Lung (tissue), 17 donors: ENCODE measurements at places on chromosomes 2 and 18. TPM values are rescaled to one million over a fixed set of nuclear protein-coding genes. Genes with fewer than 3 reads are reported as not detected.

- H3K4me3 ChIP-seq, result no peak overlapping the region
- H3K27me3 ChIP-seq, result no peaks in the 10 kb centered on the region
- no peaks in the 10 kb centered on the region for H3K36me3 ChIP-seq
- H3K27ac ChIP-seq, result no peak overlapping the region
- peaks cover 3% of the 10 kb centered on the region for H3K4me1 ChIP-seq
- DNase-seq, result no peak
Measured at GRCh38 chr2:157160111-157160510, 97.4 kb upstream of the GALNT5 start.

DNA sequence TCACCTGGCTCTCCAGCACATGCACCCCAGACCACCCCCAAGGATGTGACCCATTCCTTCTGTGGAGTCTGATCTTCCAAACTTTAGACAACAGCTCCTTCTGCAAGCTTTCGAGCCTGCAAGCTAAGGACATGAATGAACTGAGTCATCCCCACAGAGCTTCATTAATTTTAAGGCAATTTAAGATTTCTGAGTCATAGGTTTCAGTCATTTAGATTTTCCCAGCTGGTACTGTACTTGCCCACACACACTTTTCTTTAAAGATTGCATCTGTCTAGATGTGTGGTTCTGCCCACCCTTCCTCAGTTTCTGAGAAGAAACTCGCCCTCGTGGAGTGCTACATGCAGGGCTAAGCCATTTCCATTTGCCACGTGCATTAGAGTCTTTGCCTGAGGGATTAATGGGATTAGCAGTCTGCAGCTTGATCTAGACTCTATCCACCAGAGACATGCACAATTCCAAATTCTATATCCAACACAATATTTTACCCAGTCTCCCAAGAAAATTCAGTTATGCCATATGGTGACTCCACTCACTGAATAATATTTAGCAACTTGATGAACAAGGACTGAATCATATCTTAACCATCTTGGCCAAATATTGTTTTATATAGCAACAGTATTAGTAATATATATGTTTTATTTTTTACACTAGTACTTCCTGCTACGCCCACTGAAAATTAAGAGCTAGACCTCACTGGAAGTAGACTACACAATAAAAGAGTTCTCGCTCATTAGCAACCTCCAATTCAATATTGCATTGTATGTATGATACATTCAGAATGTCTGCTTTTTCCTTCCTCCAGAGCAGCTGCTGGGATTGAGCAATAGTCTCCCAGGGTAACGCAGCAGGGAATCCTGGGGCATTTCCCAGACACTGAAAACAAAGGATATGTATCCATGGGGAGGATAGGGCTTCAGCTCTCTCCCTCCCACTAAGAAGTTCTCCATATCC is 14.3 kb upstream of the TRIB2 start:
- no peaks in the 10 kb centered on the region for H3K4me1 ChIP-seq
- no peaks in the 10 kb centered on the region for H3K27me3 ChIP-seq
- peak; percentile 90 for DNase-seq
- no peak overlapping the region for H3K27ac ChIP-seq
- H3K36me3 ChIP-seq, result no peaks in the 10 kb centered on the region
- no peak overlapping the region for H3K4me3 ChIP-seq

DNA sequence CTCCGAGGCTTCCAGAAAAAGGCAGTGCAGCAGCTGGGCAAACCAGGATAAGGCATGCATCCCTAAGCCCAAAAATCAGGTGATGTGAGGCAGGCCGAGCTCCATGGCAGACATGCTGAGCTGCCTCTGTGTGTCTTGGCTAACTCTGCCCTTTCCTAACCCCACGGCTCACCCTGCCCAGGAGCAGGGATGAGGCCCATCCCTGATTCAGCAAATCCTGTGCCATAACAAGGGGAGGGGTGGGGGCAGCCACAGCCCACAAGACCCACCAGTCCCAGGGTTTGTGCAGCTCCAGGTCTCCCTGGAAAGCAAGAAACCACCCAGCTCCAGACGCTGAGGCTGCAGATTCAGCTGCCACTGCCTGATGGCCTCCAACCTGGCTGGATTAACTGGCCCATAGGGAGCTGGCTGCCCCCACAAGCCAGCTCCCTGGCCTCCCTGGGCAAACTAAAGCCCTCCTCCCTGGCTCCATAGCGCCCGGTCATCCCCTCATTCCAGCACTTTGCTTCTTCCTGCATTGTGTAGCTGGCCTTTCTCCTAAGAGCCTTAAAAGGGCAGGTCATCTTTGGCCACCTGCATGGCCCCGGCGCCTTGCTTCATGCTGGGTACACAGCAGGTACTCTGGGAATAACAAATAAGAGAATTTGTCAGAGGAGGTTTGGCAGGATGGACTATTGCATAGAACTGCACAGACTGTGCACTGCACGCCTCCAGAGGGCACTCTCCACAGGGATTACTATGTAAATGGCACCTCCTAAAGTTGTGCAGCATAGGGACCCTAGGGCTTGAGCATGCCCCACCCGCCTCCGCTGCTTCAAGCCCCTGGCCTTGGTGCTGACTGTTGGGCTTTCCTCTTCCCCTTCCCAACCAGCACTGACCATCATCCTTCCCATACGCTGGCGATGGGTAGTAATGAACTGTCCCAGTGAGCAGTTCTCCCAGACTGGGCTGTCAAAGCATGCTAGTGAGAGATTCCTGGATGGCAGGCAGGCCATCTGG is 10.7 kb downstream of the STEAP3 start:
- H3K4me1 ChIP-seq, result no peaks in the 10 kb centered on the region
- H3K27me3 ChIP-seq, result no peaks in the 10 kb centered on the region
- no peak overlapping the region for H3K27ac ChIP-seq
- no peak overlapping the region for H3K4me3 ChIP-seq
- DNase-seq, result peak; percentile 17

DNA sequence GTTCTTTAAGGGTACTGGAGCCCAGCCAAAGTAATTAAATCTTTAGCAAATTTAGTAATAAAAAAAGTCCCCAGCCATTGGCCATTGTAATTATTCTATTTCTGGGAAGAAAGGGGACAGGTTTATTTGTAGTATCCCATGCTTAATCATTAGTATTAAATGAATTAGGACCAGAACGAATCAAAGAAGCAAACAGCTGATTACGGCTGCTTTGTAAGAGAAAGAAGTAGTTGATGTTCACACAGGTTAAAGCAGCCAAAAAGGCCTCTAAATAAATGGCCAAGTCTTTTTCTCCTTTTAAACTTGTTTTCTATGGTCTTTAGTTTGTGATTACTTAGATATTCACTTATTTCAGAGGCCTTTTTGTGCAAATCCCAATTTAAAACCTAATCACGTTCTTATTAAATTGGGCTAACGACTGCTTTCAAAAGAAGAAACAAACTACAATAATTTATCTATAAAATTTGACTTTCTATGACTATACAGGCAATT is 48.6 kb upstream of the DNAH7 start:
- no peak for DNase-seq
- no peaks in the 10 kb centered on the region for H3K27me3 ChIP-seq
- H3K27ac ChIP-seq, result no peak overlapping the region
- H3K4me1 ChIP-seq, result no peaks in the 10 kb centered on the region
- no peak overlapping the region for H3K4me3 ChIP-seq

- DNase-seq, result no peak
- no peak overlapping the region for H3K4me3 ChIP-seq
- H3K27me3 ChIP-seq, result no peaks in the 10 kb centered on the region
- peaks cover 25% of the 10 kb centered on the region for H3K36me3 ChIP-seq
- peaks cover 5% of the 10 kb centered on the region for H3K4me1 ChIP-seq
Measured at GRCh38 chr2:27042159-27042661, 9.3 kb upstream of the AGBL5 start.

GRCh38 chr18:42977982-42978637 is 137.4 kb downstream of the RIT2 start:
- no peak for DNase-seq
- no peaks in the 10 kb centered on the region for H3K27me3 ChIP-seq
- no peak overlapping the region for H3K4me3 ChIP-seq
- H3K36me3 ChIP-seq, result no peaks in the 10 kb centered on the region

- no peaks in the 10 kb centered on the region for H3K27me3 ChIP-seq
- no peaks in the 10 kb centered on the region for H3K36me3 ChIP-seq
- H3K27ac ChIP-seq, result no peak overlapping the region
- H3K4me3 ChIP-seq, result no peak overlapping the region
- H3K4me1 ChIP-seq, result peaks cover 13% of the 10 kb centered on the region
Measured at GRCh38 chr2:159044804-159045286, 76.4 kb downstream of the TANC1 start.

GRCh38 chr2:20985062-20985461 is 58.8 kb downstream of the APOB start:
- no peaks in the 10 kb centered on the region for H3K27me3 ChIP-seq
- no peak overlapping the region for H3K27ac ChIP-seq
- H3K4me3 ChIP-seq, result no peak overlapping the region
- no peaks in the 10 kb centered on the region for H3K4me1 ChIP-seq

GRCh38 chr2:109059474-109060165 is 69.4 kb upstream of the SH3RF3 start:
- H3K36me3 ChIP-seq, result no peaks in the 10 kb centered on the region
- no peaks in the 10 kb centered on the region for H3K27me3 ChIP-seq
- no peaks in the 10 kb centered on the region for H3K4me1 ChIP-seq
- H3K27ac ChIP-seq, result no peak overlapping the region
- DNase-seq, result no peak

GRCh38 chr2:96895746-96896651 is 26.1 kb upstream of the SEMA4C start:
- no peak overlapping the region for H3K4me3 ChIP-seq
- peaks cover 31% of the 10 kb centered on the region for H3K4me1 ChIP-seq
- no peaks in the 10 kb centered on the region for H3K36me3 ChIP-seq
- peak overlapping the region; percentile 26 for H3K27ac ChIP-seq

- no peaks in the 10 kb centered on the region for H3K27me3 ChIP-seq
- H3K36me3 ChIP-seq, result no peaks in the 10 kb centered on the region
- no peak for DNase-seq
- no peaks in the 10 kb centered on the region for H3K4me1 ChIP-seq
- no peak overlapping the region for H3K27ac ChIP-seq
- H3K4me3 ChIP-seq, result no peak overlapping the region
Measured at GRCh38 chr2:181046833-181047232, 66.4 kb downstream of the UBE2E3 start.

DNA sequence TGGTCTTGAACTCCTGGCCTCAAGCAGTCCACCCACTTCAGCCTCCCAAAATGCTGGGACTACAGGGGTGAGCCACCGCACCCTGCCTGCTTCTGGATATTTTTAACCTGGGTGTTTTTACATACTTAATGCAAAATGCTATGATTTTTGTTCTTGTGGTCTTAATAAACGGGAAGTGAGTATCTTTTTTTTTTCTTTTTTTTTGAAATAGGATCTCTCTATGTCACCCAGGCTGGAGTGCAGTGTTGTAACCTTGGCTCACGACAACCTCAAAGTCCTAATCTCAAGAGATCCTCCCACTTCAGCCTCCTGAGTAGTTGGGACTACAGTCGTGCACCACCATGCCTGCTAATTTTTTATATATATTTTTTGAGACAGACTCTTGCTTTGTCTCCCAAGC is 19.2 kb upstream of the ASXL2 start:
- H3K27me3 ChIP-seq, result no peaks in the 10 kb centered on the region
- H3K4me3 ChIP-seq, result no peak overlapping the region
- DNase-seq, result no peak
- H3K27ac ChIP-seq, result no peak overlapping the region
- no peaks in the 10 kb centered on the region for H3K4me1 ChIP-seq

DNA sequence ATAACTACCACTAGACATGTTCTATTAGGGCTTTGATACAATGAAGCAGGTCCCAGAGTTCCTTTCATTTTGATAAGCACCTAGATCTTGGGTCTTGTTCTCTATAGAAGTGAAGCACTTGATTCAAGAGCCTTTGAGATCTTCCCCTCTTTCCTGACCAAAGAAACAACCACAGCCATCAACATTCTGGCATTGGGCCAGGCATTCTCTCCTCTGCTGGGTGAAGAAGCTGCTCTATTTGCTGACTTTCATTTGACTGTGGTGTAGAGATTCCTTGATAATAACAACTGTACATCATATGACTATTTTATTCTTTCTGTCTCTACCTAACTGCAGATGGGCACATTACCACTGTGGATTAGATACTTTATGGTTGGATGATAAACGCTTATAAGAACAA is 96.6 kb upstream of the LYPD1 start:
- H3K27ac ChIP-seq, result no peak overlapping the region
- peak; percentile 23 for DNase-seq
- H3K27me3 ChIP-seq, result no peaks in the 10 kb centered on the region
- H3K4me1 ChIP-seq, result no peaks in the 10 kb centered on the region

- no peaks in the 10 kb centered on the region for H3K36me3 ChIP-seq
- no peaks in the 10 kb centered on the region for H3K27me3 ChIP-seq
- H3K4me3 ChIP-seq, result no peak overlapping the region
- H3K27ac ChIP-seq, result no peak overlapping the region
- H3K4me1 ChIP-seq, result no peaks in the 10 kb centered on the region
Measured at GRCh38 chr2:14536976-14537375, 95.5 kb upstream of the LRATD1 start.

DNA sequence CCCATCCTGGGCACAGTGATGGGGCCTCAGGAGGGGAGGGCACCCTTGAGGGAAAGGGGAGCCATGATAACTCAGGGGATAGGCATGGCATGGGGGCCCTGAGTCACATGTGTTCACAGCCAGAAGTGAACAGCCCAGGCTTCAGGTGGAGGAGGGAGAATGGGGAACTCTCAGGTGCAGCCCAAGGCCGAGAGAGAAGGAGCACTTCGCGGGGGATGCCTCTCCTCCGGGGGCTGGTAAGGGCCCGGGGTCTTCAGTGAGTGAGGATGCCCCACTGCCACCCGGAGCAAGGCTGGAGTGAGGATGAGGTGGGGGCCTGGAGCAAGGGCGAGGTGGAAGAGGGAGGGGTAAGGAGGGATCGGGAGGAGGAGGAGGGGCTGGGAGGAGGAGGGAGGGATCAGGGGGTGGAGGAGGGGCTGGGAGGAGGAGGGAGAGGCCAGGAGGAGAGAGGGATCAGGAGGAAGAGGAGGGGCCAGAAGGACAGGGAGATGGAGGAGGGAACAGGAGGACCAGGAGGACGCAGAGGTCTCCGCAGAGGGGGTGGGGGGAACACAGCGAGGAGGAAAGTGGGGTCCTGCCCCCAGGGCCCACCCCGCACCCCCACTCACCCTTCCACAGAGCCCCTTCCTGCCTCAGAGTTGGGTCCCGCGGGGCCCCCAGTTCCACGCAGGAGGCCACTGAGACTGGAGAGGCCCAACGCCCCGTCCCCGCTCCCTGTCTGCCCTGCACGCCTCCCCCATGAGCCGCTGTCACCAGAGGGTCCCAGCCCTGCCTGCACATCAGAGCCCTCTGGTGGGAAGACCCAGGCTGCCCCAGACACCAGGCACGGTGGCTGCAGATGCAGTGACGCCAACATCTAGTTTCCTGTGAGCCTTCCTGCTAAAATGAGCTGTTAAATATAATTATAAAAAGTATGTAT is 42.8 kb downstream of the RAMP1 start:
- H3K27me3 ChIP-seq, result no peaks in the 10 kb centered on the region
- no peaks in the 10 kb centered on the region for H3K36me3 ChIP-seq
- H3K4me3 ChIP-seq, result no peak overlapping the region
- H3K4me1 ChIP-seq, result no peaks in the 10 kb centered on the region
- H3K27ac ChIP-seq, result peak overlapping the region; percentile 90

GRCh38 chr2:9378433-9379390 is 44.6 kb downstream of the ITGB1BP1 start:
- peak; percentile 51 for DNase-seq
- H3K4me1 ChIP-seq, result no peaks in the 10 kb centered on the region
- no peak overlapping the region for H3K4me3 ChIP-seq
- peak overlapping the region; percentile 29 for H3K27ac ChIP-seq
- no peaks in the 10 kb centered on the region for H3K36me3 ChIP-seq
- no peaks in the 10 kb centered on the region for H3K27me3 ChIP-seq

Gene OR6B2
- total RNA-seq, result not detected

Gene FRZB
- total RNA-seq, result 7.4 TPM

Gene ARHGAP15
- 74.3 TPM for total RNA-seq

Gene BMP10
- 0.31 TPM for total RNA-seq

Gene IL1F10
- not detected for total RNA-seq

Gene IGFBP5
- total RNA-seq, result 196 TPM

Gene RGPD4
- not detected for total RNA-seq

Gene SCG2
- 1.5 TPM for total RNA-seq

Gene CCBE1
- total RNA-seq, result 35.1 TPM
